Caki2 (cell line): ENCODE measurements at places on chromosomes 4 and X. TPM values are rescaled to one million over a fixed set of nuclear protein-coding genes. Genes with fewer than 3 reads are reported as not detected.

GRCh38 chr4:97103252-97103651 lies 1040.0 kb downstream of the STPG2 start:
- no peak for DNase-seq

Gene TIGD2
- total RNA-seq, result 2.6 and 7.2 TPM in 2 replicates

Gene AMTN
- not detected in 2 replicates for total RNA-seq

Gene TDO2
- total RNA-seq, result 2.0 and 13.0 TPM in 2 replicates

DNA sequence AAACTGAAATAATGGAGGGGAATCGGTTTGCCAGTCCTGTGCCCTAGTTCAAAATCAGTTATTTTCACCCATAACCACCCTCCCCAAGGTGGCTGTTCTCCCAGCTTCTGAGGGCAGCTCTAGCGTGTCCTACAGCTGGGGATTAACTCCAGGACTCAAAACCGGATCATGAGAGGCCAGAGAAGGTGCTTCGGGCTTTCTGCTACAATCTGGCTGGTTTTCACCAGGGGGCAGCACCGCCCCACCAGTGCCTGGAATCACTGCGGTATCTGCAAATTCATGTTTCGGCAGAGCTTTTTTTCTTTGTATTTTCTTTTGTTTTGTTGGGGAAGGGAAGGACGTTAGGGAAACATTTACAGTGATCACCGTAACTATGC lies 28.4 kb downstream of the PDHA1 start:
- peak; percentile 8 for DNase-seq

- DNase-seq, result no peak
Measured at GRCh38 chr4:168679819-168680218, 183.0 kb downstream of the PALLD start.

Gene MORC4
- 5.3 and 6.8 TPM in 2 replicates for total RNA-seq

- no peak for DNase-seq
Measured at GRCh38 chrX:15293451-15293850, 22.0 kb downstream of the ASB11 start.

- DNase-seq, result no peak
Measured at GRCh38 chr4:64564126-64564525, 154.9 kb upstream of the TECRL start.

GRCh38 chrX:120575379-120576114 lies 14.8 kb upstream of the CUL4B start:
- DNase-seq, result no peak

- peak; percentile 32 for DNase-seq
Measured at GRCh38 chr4:158722291-158722916, 792 bp downstream of the PPID start.

Gene ATXN3L
- not detected in 2 replicates for total RNA-seq

DNA sequence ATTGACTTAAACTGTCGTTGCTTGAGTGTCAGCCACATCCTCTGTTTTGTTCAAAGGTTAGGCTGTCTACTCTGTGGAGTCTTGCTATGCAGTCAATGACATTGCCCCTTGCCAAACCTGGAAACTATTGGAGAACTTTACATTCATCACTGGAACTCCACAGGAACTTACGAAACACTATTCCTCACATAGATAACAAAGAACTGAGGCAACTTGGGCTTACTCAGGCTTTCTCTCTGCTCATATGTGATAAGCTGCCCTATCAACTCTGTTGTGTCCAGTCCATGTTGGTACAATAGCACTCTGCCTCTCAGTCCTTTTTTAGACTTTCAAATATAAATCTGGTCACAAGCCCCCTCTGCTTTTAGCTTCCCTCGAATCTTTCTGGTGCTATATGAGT lies 9.4 kb downstream of the NPY5R start:
- no peak for DNase-seq

Gene SPANXD
- not detected in 2 replicates for total RNA-seq

Gene OTC
- not detected in 2 replicates for total RNA-seq

DNA sequence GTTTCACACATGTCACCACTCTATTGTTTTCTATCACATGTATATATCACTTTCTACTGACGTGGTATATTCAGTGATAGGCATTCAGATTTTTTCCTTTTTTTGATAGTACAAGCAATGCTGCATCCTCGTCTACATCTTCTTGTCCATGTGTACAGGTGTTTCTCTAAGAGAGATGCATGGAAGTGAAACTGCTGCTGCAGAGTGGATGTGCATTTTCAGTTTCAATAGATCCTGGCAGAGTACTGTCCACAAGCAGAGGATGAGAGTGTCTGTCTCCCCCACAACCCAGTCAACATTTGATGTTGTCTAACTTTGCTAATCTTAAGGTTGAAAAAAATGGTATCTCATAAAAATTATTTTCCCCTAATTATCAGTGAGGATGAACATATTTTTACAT lies 194.0 kb upstream of the CASK start:
- no peak for DNase-seq

Gene MAB21L2
- total RNA-seq, result not detected in 2 replicates

- no peak for DNase-seq
Measured at GRCh38 chrX:130874751-130875150, 28.3 kb downstream of the ENOX2 start.

Gene CABS1
- not detected in 2 replicates for total RNA-seq

Gene HERC5
- 15.4 and 20.6 TPM in 2 replicates for total RNA-seq

Gene YY2
- 0.20 TPM in 1 of 2 replicates, not detected in the other for total RNA-seq

Gene CSAG2
- total RNA-seq, result not detected in 2 replicates

DNA sequence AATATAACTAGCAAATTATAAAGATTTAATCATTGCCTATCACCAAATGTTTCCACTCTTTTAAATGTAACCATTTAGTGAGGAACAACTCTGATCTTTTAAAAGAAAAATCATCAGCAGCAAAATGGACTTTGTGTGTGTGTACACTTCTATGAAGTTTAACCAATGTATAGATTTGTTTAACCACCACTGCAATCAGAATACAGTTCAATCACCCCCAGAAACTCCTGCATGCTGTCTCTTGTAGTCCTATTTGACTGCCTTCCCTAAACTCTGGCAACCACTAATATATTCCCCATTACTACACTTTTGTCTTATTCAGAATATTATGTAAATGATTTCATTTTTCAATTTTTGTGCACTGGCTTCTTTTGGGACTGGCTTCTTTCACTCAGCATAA lies 1.7 kb upstream of the TCEAL8 start:
- no peak for DNase-seq

Gene GLRA2
- 1.1 and 1.3 TPM in 2 replicates for total RNA-seq

GRCh38 chr4:45229206-45229605 lies 502.9 kb upstream of the GNPDA2 start:
- no peak for DNase-seq

- no peak for DNase-seq
Measured at GRCh38 chrX:32116047-32116446, 1044.2 kb upstream of the FTHL17 start.

Gene APLN
- 0.06 and 0.07 TPM in 2 replicates for total RNA-seq

DNA sequence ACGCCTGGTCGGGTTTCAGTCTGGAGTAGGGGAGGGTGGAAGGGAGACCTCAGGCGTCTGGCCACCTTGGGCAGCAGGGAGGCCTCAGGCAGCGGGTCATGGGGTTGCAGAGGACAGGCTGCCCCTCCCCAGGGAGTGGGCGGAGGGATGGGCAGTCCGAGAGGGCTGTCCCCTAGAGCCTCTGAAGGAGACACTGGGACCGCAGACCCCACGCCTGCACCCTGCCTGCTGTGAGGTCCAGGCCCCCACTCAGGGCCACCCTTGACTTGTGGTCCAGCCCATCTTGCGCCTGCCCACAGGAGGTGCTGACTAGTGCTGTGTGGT lies 16.5 kb downstream of the FGFRL1 start:
- no peak for DNase-seq

Gene C4orf33
- 5.0 and 7.1 TPM in 2 replicates for total RNA-seq

DNA sequence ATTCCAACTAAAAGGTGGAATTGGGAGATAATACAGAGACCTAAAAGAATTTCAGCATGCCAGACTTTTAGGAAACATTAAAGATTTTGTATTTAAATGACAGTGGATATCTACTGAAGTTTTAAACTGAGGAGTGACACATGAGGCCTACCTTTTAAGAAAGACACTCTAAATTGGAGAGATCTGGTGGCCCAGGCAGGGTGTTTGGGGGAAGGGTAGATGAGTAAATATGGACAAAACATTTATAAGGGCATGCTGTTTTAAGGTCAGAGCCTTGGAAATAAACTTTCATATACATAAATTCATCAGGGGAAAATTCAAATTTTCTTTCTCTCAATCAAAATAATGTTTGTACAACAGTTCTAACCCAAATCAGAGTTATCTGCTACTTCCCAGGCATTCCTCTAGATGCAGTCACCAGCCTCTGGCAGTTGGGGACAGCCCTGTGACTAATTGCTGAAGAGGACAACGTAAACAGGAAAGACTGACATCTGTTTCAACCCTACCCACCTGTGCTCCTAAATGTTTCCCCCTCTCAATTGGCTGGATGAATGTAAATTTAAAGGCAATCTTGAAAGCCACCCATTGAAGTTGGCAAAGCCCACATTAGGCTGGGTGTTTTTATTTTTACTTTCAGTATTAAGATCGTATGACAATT lies 1646.9 kb upstream of the ADGRL3 start:
- peak; percentile 31 for DNase-seq
